Amygdala (tissue), 56 donors: ENCODE measurements at places on chromosomes 2 and 18.

DNA sequence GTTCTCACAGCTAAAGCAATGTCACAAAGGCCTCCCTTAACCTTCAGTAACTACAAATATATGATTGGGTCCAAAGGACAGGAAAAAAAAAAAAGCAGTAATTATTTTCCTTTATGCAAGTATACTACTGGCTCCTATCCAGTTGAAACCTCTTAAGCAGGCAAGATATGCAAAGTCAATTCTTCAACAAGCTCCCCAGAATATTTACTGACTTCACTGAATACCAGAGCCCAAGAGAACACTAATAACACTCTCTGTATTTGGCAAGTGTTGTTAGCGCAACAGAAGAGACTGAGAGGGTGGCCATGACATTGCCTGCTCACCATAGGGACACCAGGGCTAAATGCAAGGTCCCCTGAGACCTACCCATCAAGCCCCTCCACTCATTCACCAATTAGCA lies 74.5 kb downstream of the AP1S3 start:
- no peak for DNase-seq

DNA sequence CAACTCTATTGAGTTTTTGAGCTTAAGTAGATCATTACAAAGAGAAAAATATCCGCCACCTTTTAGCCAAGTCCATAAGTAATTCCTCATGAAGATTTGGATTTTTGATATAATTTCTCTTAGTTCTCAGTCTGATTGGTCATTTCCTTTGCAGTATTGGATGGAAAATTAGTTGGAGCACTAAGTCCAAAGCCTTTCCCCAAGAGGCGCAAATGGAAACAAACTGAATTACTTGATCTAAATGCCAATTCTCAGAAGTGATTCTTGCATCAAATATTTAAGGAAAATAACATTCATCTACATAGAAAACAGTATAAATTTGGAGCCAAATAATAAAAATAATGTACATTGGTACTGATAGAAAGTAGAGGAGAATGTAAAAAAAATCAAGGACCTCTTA lies 115.6 kb downstream of the CACNB4 start:
- no peak for DNase-seq

- no peak for DNase-seq
Observed at GRCh38 chr2:96530144-96530430, 6.5 kb upstream of the ARID5A start.

DNA sequence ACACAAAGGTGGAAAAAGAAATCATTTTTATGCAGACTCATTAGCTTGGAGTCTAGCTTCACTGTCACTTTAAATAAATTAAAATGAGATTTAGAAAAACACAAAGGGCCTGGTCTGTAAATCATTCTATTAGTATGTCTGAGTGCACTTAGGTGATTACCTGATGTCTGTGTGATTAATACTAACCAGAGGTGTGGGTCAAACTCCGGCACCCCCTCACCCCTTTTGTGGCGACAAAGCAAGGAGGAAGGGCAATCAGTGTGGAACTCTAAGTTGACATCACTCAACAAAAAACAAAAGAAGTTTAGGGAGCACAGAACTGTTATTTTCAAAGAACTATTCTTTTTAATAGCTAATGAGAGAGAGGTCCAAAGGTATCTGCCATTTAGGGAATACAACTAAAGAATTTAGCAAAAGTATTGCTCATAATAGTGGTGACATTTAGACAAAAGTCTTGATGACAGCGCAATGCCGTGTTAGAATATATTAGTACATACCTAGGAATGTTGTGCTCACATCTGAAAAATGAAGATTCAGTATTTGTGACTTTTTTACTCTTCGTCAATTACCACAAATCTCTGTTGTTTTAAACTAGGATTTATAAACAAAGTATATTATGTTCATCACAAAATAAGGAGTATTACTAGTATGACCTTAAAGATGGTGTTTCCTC lies 66.3 kb downstream of the ZEB2 start:
- no peak for DNase-seq

DNA sequence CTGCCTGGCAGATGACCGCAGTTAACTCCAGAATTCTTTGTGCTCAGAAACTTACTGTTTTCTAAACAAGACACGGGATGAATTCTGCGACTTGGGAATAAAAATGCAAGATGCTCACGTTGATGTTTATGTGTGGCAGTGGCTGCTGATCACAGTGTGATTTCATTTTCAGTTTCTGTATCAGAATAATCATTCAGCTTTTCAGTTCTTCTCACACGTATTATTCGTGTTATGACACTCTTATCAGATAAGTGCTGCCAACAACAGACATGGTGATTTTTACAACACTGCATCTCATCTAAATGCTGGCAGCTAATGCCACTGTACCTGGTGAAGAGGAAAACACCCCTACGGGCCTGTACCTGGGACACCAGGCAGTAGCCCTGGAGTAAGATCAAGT lies 272.9 kb upstream of the REV1 start:
- no peak for DNase-seq

- no peak for DNase-seq
Observed at GRCh38 chr2:198315791-198316630, 511.6 kb downstream of the PLCL1 start.

GRCh38 chr18:1078301-1078700 lies 173.6 kb downstream of the ADCYAP1 start:
- DNase-seq: no peak

GRCh38 chr2:68279691-68280090 lies 27.4 kb upstream of the PPP3R1 start:
- DNase-seq: no peak

DNA sequence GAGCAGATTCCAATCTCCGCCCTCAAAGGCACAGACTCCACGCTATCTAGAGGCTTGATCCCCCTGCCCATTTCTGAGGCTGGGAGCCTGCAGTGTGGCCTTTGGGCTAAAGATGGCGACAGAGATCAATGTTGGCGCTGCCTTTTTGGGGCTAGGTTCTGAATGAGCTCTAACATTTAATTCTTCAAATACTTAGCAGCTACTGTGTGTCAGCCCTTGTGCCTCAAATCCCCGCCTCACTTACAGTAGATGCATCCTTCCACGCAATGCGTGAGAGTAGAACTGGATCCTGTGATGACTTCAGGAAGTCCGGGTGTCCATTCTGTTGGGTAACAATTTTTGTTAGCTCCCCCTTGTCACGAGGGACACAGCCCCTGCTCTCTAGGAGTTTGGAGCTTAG lies 12.4 kb downstream of the IL1F10 start:
- no peak for DNase-seq

GRCh38 chr2:1140389-1141003 lies 189.8 kb downstream of the SNTG2 start:
- no peak for DNase-seq

DNA sequence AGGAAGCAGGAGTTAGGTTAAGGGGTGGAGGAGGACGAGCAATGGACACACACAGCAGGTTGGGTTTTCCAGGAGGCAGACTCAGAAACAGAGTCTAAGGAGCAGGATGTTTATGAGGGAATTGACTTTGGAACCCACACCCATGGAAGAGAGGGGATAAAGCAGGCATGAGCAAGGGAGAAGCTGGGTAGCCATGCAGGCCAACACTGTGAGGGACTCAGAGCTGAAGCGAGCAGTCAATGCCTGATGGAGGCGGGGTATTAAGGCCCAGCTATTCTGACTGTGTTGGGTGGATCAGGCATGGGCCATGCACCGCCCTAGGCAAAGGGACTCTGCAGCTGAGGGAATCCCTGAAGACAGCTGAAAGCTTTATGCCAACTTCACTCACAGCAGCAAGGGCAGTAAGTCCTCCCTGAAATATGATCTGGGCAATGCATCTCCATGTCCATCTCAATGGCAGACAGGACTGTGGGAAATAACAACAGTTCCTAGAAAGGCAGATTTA lies 37.6 kb downstream of the TEX51 start:
- DNase-seq: no peak

GRCh38 chr2:99694331-99694730 lies 204.5 kb upstream of the REV1 start:
- DNase-seq: no peak

- DNase-seq: no peak
Observed at GRCh38 chr18:6537475-6537874, 122.8 kb upstream of the L3MBTL4 start.
